ENCODE measurements at places on chromosomes 2 and 18.

DNA sequence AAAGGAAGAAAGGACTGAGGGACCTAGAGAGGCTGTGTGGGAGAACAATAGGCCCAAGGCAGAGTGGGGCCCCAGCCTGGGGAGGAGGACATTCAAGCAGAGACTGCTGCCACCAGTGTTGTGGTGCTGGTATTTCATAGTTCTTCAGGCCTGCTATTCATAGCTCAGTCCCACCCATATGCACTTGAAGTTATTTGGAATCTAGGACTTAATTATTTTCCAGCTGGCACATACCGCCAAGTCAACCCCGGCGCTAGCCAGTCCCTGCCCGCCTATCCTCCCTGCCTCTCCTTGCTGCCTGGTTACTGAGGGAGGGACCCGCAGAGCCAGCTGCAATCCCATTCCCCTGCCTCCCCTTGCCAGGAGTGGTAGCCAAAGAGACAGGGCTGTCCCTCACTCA is 141.2 kb downstream of the CABLES1 start:
- DNase-seq: no peak

- no peak for DNase-seq
Measured at GRCh38 chr2:14751581-14751980, 119.1 kb downstream of the LRATD1 start.

DNA sequence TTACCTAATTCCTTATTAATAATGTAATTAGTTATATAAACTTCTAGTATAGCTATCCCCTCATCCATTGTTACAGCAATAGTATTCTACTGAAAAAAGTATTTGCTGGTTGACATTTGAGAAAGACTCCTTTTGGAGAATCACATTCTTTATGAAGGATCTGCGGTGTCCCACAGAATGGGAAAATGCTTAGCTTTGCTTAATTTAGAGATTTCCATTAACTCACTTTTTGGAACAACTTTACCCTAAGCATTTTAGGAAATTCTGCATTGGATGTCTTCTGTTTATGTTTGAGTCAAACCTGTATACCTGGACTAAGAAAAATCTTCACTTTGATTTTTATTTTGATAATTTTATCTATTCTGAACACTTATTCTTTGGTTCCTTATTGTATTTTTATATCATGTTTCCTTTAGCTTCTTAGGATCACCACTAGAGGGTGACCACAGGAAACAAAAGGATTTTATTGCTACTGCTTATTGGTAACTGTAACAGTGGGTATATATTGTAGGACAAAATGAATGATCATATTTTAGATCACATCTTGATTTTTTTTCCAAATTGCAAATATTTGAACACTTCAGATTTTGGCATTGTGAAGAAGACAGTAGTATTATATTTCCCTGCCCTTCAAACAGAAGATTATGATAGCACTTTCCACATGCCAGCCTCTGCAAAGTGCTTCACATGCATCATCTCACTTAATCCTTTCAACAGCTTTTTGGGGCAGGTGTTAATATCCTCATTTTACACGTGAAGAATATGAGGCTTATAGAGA is 79.6 kb downstream of the MIB1 start:
- DNase-seq: no peak

DNA sequence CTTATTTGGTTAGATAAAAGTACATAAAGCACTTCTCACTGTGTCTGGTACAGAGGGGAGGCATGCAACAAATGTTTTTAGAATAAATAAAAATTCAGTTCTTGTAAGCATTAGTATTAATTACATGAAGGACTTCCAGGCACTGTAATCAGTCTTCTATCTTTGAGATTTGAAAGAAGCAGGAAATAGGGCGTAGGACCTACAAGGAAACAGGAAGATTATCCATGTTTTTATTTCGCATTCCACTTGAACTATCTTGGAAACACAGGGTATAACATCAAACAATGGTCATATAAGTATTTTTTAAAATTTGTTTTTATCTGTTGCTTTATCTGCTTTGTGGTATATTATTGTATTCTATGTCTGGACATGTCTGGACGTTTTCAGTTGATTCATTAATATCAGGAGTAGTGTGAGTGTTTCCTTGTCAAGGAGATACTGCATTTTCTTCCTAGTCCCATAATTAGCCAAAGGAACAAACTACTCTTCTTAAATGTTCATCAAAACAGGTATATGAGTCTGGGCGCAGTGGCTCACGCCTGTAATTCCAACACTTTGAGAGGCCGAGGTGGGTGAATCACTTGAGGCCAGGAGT is 32.5 kb downstream of the BMPR2 start:
- no peak for DNase-seq

DNA sequence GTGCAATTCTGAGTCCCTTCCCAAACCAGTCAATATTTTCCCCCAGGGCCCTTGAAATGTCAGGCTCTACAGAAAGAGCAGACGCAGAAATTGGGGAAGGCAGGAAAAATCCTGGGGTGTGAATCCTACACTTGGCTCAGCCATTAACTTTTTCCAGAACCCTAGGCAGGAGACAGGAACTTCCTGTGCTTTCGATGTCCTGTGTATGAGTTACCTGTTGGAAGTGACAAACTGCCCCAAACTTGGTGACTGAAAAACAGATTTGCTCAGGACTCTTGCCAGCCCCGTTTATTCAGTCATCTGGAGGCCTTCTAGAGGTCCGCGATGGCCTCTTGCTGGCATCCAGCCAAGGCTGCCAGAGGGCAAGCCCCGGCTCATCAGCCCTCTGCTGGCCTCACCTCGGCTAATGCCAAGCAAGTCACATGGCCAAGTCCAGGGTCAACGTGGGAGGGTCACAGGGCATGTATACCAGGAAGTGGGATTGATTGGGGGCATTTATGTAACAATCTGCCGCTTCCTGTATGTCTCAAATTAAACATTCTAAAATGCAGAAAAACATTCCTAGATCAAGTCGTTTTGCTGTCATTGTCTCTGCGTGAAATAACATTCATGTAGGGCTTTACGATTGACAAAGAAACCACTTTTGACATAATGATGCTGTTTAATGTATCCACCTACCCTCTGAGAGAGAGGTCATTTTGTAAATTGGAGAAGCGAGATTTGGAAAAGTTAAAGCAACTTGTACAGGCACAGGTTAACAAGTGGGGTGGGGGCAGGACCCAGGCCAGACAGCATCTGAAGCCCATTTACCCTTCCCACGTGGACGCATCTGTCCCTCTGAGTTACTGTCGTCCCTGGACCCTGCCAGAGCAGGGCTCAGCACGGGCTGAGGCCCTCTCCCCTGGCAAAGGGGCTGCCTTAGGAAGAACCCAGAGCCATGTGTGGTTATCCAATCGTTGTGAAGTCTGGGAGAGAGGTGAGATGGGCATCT is 179.4 kb downstream of the INHBB start:
- no peak for DNase-seq

- no peak for DNase-seq
Measured at GRCh38 chr2:127014224-127014623, 92.7 kb downstream of the BIN1 start.

DNA sequence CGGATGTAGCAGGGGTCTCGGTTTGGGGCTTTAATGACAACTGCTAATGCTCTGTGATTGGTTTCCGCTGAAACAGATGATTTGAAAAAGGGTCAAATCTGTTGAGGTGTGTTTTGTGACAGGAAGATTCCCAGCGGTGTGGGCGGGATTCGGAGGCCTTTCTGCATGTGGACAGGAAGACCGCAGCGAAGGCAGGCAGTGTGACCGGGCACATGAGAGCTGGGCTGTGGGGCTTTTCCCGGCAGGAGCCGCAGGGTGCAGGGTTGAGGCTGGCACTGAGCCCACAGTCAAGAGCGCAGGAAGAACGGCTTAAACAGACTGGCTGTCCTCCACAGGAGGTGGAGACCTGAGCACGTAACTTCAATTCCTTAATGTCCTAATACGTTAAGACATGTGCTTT is 180.0 kb upstream of the TPO start:
- DNase-seq: no peak

DNA sequence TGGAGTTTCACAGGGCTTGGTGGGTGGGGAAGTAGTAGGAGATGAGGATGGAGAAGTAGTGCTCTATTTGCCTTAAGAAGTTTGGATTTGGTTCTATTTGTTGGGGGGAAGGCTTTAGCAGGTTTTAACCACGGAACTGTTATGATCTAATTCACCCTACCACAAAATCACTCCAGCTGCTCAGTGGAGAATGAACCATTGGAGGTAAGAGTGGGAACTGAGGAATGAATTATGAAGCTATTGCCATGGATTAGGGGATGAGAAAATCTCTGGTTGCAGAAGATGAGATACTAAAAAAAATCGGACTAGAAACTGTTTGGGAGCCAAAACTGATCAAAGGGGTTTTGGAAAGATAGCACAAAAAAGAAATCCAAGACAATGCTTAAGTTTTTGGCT is 488.9 kb downstream of the DLGAP1 start:
- no peak for DNase-seq

- peak; percentile 1 for DNase-seq
Measured at GRCh38 chr2:154697418-154698252, 860 bp upstream of the KCNJ3 start.

GRCh38 chr2:120763931-120764330 is 28.3 kb downstream of the GLI2 start:
- DNase-seq: no peak

- DNase-seq: no peak
Measured at GRCh38 chr2:16105669-16106281, 165.4 kb downstream of the MYCN start.
